ENCODE measurements at places on chromosomes 7 and 10. TPM values are rescaled to one million over a fixed set of nuclear protein-coding genes. Genes with fewer than 3 reads are reported as not detected.

DNA sequence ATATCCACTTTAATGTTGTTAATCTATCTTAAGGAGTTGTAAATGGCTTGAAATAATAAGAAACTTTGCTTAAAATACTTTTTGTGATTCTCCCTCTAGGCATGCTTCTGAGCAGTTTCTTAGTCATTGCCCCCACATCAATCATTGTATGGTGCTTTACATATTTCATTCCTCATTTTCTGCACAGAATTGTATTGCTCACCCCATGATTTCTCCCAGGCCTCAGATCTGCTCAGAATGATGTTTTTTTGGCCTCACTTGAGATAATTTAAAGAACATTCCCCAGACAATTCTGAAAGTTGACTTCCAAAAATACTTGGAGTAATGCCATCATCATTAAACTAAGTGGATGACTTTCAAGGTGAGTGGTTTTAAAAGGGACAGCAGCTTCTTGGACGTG, 82.1 kb upstream of the PRPS1L1 start:
- no peak for DNase-seq

GRCh38 chr7:39084349-39084748, 106.6 kb downstream of the POU6F2 start:
- no peak for DNase-seq

- no peak for DNase-seq
Measured at GRCh38 chr7:96718107-96719003, 8.7 kb upstream of the SEM1 start.

DNA sequence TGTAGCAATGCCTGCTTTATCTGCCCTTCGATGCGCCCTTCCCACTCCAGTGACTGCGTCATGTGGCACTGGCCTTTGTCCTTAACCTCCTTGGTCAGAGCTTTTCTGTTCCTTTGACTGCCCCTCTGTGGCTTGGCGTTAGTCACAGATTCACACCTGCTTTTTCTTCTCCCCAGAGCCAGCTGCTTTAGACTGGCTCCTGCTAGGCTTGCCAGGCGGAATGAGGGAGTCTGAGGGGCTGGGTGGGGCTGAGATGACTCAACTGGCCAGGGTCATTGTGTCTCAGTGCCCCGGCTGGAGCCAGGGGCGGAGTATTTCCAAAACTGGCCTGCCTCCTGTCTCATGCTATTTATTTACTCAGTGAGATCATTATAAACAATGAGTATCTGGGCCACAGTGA, 194.1 kb downstream of the EMX2 start:
- DNase-seq = no peak

GRCh38 chr10:49831352-49832035, 69.4 kb upstream of the OGDHL start:
- no peak for DNase-seq

DNA sequence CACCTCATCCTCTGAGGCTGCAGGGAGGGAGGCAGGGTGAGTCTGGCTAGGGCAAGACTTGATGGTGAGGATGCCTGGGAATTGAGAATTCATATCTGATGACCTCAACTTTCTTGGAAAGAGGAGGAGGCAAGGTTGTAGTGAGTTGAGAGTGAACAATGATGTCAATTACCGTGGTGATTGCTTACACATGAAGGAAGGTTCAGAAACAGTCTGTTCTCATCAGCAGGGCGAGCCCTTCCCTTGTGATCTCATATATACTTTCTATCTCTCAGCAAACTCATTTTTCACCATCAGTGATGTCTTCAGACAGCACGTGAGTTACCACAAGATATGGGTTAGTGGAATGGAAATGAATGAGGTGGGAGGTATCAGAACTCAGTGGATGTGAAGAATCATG, 20.1 kb upstream of the COL13A1 start:
- DNase-seq = no peak

DNA sequence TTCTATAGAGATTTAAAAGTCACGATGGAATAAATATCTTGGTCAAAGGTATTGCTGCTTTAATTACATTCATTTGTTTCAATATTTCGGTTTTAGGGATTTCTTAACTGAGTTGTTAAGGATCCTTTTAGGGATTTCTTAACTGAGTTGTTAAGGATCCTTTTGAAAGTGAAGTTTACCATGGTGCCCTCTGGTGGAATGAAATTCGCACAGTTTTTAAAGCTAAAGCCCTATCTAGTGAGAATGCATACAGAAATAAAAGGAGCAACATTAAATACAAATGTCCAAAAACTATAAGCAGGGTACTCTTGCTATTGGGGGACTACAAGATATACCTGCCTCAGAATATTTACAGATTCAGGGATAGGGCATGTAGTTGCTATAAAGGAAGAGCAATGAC, 193.7 kb downstream of the RNLS start:
- DNase-seq = no peak

- DNase-seq = no peak
Measured at GRCh38 chr10:9786101-9786500, 1231.6 kb upstream of the CELF2 start.

- no peak for DNase-seq
Measured at GRCh38 chr10:132844069-132844809, 58.3 kb upstream of the NKX6-2 start.

GPR37 gene
- total RNA-seq = not detected

SFTPA1 gene
- total RNA-seq = not detected

GIMAP5 gene
- total RNA-seq = 0.54 TPM

SLC18A3 gene
- not detected for total RNA-seq

NXPH1 gene
- total RNA-seq = not detected

DGKI gene
- total RNA-seq = not detected

TMEM196 gene
- not detected for total RNA-seq

SLC12A9 gene
- 48.0 TPM for total RNA-seq

AMZ1 gene
- total RNA-seq = 5.9 TPM

PRSS1 gene
- total RNA-seq = not detected

ELFN1 gene
- not detected for total RNA-seq
